ENCODE measurements at places on chromosomes 11 and 22. TPM values are rescaled to one million over a fixed set of nuclear protein-coding genes. Genes with fewer than 3 reads are reported as not detected.

The OR51T1 gene
- total RNA-seq, result not detected

The MIOX gene
- total RNA-seq, result not detected

The INPP5J gene
- 1.5 TPM for total RNA-seq

The TEX54 gene
- not detected for total RNA-seq

The P4HA3 gene
- total RNA-seq, result not detected

The FDX1 gene
- total RNA-seq, result 11.3 TPM

The PHOX2A gene
- not detected for total RNA-seq

- no peaks in the 10 kb centered on the region for H3K36me3 ChIP-seq
- H3K4me3 ChIP-seq, result peak overlapping the region; percentile 42
- DNase-seq, result peak; percentile 39
- H3K27me3 ChIP-seq, result peaks cover 83% of the 10 kb centered on the region
These were observed 450.4 kb downstream of the OPCML start for GRCh38 chr11:133081730-133082452.

- H3K27me3 ChIP-seq, result peaks cover 9% of the 10 kb centered on the region
- H3K27ac ChIP-seq, result peak overlapping the region; percentile 99
- no peaks in the 10 kb centered on the region for H3K36me3 ChIP-seq
- peaks cover 39% of the 10 kb centered on the region for H3K4me1 ChIP-seq
- DNase-seq, result peak; percentile 63
These were observed 895 bp downstream of the TEAD1 start for GRCh38 chr11:12674936-12675696.

GRCh38 chr11:24093375-24093774 lies 403.5 kb upstream of the LUZP2 start:
- no peaks in the 10 kb centered on the region for H3K36me3 ChIP-seq
- no peak overlapping the region for H3K4me3 ChIP-seq
- H3K27me3 ChIP-seq, result no peaks in the 10 kb centered on the region

DNA sequence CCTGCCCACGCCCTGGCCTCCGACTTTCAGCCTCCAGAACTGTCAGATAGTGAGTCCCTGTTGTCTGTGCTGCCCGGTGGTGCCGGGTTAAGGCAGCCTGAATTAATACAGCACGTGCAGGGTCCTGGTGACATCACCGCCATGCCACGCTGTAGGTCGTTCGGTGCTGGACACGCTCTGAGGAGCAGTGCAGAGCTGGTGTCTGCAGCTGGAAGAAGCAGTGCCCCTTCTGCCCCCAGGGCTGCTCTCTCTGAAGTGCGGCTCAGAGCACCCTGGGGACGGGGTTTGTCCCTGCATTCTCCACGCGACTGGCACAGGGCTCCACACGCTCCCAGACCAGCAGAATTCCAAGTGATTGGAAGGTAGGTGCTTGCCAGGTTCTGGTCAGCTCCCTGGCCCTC lies 831.5 kb downstream of the TBC1D22A start:
- no peaks in the 10 kb centered on the region for H3K27me3 ChIP-seq
- H3K27ac ChIP-seq, result no peak overlapping the region
- H3K36me3 ChIP-seq, result no peaks in the 10 kb centered on the region
- no peak overlapping the region for H3K4me3 ChIP-seq
- no peaks in the 10 kb centered on the region for H3K4me1 ChIP-seq

- no peak overlapping the region for H3K4me3 ChIP-seq
- no peak overlapping the region for H3K27ac ChIP-seq
- no peaks in the 10 kb centered on the region for H3K27me3 ChIP-seq
- H3K36me3 ChIP-seq, result no peaks in the 10 kb centered on the region
These were observed 344.7 kb downstream of the BUD13 start for GRCh38 chr11:116427903-116428637.

DNA sequence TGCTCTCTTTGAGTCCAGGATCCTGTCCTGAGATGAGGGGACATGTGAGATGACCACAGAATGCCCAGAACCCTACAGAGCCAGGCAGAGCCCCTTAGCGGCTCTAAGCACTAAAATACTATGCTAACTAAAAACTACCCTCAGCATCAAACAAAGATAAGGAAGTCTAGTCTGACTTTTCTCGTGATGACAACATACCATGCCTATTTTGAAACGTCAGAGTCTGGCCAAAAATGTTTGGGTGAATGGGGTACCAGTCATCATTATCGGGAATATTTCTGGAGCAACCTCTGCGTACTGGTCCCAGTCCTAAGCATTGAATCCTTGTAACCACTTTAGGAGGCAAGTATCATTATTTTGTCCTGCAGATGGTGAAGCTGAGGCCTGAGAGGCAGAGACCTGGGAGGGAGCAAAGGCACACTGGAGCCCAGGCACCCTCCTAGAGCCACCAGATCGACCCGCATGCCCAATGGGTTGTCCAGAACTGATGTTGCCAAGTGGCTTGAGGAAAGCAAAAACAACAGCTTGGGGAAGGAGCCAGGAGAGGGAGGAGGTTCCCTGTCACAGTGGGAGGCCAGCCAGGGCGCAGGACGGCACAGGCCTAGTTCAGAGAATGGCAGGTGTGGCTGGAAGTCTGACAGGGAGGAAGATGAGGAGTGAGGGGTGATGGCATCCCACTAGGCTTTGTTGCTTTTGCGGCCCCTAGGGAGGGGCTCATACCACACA lies 7.2 kb upstream of the OSM start:
- no peak overlapping the region for H3K27ac ChIP-seq
- H3K4me1 ChIP-seq, result peaks cover 7% of the 10 kb centered on the region
- H3K36me3 ChIP-seq, result no peaks in the 10 kb centered on the region
- no peaks in the 10 kb centered on the region for H3K27me3 ChIP-seq
- no peak overlapping the region for H3K4me3 ChIP-seq

GRCh38 chr11:68014157-68014946 lies 4.2 kb downstream of the ALDH3B1 start:
- peaks cover 14% of the 10 kb centered on the region for H3K4me1 ChIP-seq
- no peaks in the 10 kb centered on the region for H3K27me3 ChIP-seq
- H3K36me3 ChIP-seq, result no peaks in the 10 kb centered on the region
- no peak for DNase-seq
- no peak overlapping the region for H3K27ac ChIP-seq

DNA sequence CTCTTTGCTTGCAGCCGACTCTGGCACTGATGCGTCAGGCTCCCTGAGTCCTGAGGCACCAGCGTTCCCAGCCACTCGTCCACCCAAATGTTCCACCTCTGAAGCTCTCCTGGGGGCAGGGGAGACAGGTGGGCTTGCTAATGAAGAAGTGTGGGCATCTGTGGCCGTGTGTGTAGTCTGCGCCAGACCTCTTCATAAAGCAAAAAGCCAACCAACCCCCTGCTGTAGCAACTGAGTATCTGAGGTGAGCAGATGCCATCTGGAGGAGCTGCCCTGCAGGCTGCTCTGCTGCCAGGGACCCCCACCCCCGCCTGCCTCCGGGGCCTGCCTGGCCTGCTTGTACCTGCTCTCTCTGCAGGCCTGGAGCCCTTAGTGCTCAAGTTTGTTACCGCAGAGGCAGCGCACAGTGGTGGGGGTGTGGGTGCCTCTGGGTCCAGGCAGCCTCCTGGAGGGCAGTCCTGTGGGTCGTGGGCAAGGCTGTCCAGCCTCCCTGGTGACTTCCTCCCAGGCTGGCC lies 272.5 kb downstream of the TBC1D22A start:
- H3K27ac ChIP-seq, result no peak overlapping the region
- H3K27me3 ChIP-seq, result no peaks in the 10 kb centered on the region
- no peak overlapping the region for H3K4me3 ChIP-seq
- DNase-seq, result no peak

DNA sequence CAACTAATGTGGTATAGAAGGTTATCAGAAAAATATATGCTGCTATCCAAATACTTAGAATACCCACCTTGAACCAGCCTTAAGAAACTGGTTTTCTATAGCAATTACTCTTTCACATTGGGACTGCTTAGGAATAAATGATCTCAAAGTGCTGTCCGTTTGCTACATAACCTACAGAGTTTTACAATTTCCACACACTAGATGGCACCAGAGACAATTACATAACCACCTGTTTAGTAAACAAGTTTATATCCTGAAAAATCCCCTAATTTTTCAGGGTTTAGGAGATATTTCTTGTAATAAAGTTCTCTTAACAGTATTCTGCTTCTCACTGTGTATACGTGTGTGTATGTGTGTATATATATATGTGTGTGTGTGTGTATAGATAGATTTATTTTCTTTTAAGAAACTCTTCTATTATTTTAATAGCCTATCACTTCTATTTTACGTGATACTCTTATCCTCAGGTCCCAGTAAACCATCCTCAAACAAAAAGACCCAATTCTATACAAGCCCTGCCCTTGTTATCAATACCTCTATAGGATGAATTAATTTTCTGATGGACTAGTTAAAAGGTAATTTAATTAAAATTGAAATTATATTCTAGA lies 6.7 kb upstream of the OR5I1 start:
- no peak overlapping the region for H3K27ac ChIP-seq
- H3K4me1 ChIP-seq, result no peaks in the 10 kb centered on the region
- H3K27me3 ChIP-seq, result no peaks in the 10 kb centered on the region
- DNase-seq, result peak; percentile 66

- H3K27ac ChIP-seq, result no peak overlapping the region
- peaks cover 16% of the 10 kb centered on the region for H3K4me1 ChIP-seq
- H3K4me3 ChIP-seq, result no peak overlapping the region
- peak; percentile 50 for DNase-seq
These were observed 10.5 kb downstream of the COMMD9 start for GRCh38 chr11:36278531-36279282.

- H3K27ac ChIP-seq, result no peak overlapping the region
- no peak for DNase-seq
- H3K36me3 ChIP-seq, result no peaks in the 10 kb centered on the region
- no peaks in the 10 kb centered on the region for H3K27me3 ChIP-seq
- no peak overlapping the region for H3K4me3 ChIP-seq
These were observed 32.1 kb downstream of the RAB30 start for GRCh38 chr11:83039566-83039965.

- H3K4me3 ChIP-seq, result no peak overlapping the region
- no peaks in the 10 kb centered on the region for H3K27me3 ChIP-seq
- H3K36me3 ChIP-seq, result no peaks in the 10 kb centered on the region
These were observed 26.0 kb downstream of the SLC22A6 start for GRCh38 chr11:62958547-62959421.

GRCh38 chr11:61034111-61034510 lies 62.6 kb downstream of the CD6 start:
- no peaks in the 10 kb centered on the region for H3K27me3 ChIP-seq
- DNase-seq, result no peak
- H3K36me3 ChIP-seq, result no peaks in the 10 kb centered on the region
- H3K27ac ChIP-seq, result no peak overlapping the region

GRCh38 chr11:61340979-61341378 lies 8.0 kb downstream of the TKFC start:
- H3K36me3 ChIP-seq, result no peaks in the 10 kb centered on the region
- no peak overlapping the region for H3K27ac ChIP-seq
- no peak overlapping the region for H3K4me3 ChIP-seq
- H3K27me3 ChIP-seq, result no peaks in the 10 kb centered on the region
- no peaks in the 10 kb centered on the region for H3K4me1 ChIP-seq
- DNase-seq, result no peak

DNA sequence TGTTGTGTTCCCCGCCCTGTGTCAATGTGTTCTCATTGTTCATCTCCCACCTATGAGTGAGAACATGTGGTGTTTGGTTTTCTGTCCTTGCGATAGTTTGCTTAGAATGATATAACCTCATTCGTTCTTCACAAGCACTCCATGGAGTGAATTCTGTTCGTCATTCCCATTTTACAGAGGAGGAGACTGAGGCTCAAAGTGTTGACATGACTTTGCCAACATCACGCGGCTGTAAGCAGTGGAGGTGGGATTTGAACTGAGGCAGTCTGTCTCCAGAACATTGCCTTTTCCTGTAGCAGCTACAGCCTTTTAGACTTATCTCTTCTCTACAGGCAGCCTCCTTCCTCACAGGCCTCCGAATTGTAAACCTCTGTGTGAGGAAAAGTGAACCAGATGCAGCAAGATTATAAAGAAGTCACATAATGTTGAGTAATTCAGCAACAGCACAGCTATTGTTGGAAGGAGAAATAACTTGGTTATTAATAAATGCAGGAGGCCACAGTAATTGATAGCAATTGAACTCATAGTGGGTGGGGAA lies 74.6 kb downstream of the MYO18B start:
- H3K27me3 ChIP-seq, result peaks cover 21% of the 10 kb centered on the region
- H3K27ac ChIP-seq, result no peak overlapping the region
- no peaks in the 10 kb centered on the region for H3K4me1 ChIP-seq
- no peak overlapping the region for H3K4me3 ChIP-seq
- no peak for DNase-seq
- H3K36me3 ChIP-seq, result no peaks in the 10 kb centered on the region

GRCh38 chr11:112922606-112923005 lies 38.6 kb upstream of the NCAM1 start:
- peaks cover 20% of the 10 kb centered on the region for H3K4me1 ChIP-seq
- peaks cover 19% of the 10 kb centered on the region for H3K27me3 ChIP-seq
- no peak for DNase-seq
- no peak overlapping the region for H3K27ac ChIP-seq
- H3K4me3 ChIP-seq, result no peak overlapping the region
- H3K36me3 ChIP-seq, result no peaks in the 10 kb centered on the region

GRCh38 chr11:61962213-61963015 lies 5.0 kb downstream of the FTH1 start:
- DNase-seq, result no peak
- H3K36me3 ChIP-seq, result peaks cover 14% of the 10 kb centered on the region
- no peaks in the 10 kb centered on the region for H3K27me3 ChIP-seq
- no peak overlapping the region for H3K4me3 ChIP-seq
- peaks cover 10% of the 10 kb centered on the region for H3K4me1 ChIP-seq

- H3K4me3 ChIP-seq, result peak overlapping the region; percentile 97
- no peaks in the 10 kb centered on the region for H3K27me3 ChIP-seq
- DNase-seq, result peak; percentile 69
- H3K4me1 ChIP-seq, result peaks cover 30% of the 10 kb centered on the region
- H3K27ac ChIP-seq, result peak overlapping the region; percentile 93
- H3K36me3 ChIP-seq, result no peaks in the 10 kb centered on the region
These were observed 1.6 kb upstream of the QSER1 start for GRCh38 chr11:32890843-32891656.
